Fibroblast of gingiva (primary cell): ENCODE measurements at places on chromosomes 7 and 10.

GRCh38 chr7:6266699-6267098 is 5.7 kb downstream of the CYTH3 start:
- DNase-seq = no peak

- DNase-seq = peak; percentile 13
Observed at GRCh38 chr10:117167789-117168674, 29.3 kb upstream of the KCNK18 start.

GRCh38 chr7:55044791-55045190 is 26.0 kb downstream of the EGFR start:
- DNase-seq = peak; percentile 66

- DNase-seq = peak; percentile 93
Observed at GRCh38 chr10:77290528-77291155, 347.0 kb downstream of the KCNMA1 start.

DNA sequence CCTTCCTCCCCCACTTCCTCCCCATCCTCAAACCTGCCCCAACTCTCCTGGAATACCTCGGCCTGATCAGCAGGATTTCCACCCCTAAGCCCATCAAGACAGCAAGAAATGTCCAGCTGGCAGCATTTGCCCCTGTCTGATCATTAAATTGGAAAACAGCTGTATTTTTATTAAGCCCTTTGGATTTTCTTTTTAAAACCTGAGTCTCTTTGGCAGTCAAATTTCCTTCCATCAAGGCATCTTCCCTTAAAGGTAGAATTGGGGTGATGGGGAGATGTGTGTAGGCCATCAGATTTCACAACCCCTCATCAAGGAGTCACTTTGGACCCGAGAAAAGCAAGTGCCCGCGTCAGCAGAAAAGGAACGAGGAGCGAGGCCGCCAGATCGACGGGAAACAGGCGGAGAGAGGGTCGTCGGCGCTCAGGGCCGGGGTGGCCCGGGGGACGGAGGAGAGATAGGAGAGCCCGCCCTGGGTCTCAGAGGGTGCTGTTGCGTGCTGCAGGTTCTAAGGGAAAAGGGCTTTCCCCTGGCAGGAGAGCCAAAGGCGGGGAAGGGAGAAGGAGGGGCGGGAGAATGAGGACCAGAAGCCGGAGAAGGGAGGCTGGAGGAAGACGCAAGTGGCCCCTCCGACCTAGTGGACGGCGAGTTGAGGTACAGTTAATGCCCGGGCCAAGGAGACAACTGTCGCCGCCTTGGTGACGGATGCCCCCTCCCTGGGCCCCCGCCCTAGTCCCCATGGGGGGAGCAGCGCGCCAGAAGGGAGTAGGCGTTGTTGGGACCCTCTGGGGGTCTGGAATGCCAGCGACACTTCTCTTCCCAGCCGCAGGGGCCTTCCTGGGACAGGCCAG is 11.5 kb upstream of the GATA3 start:
- DNase-seq = no peak
